ENCODE measurements at places on chromosomes 3 and 15. TPM values are rescaled to one million over a fixed set of nuclear protein-coding genes. Genes with fewer than 3 reads are reported as not detected.
A peak's percentile ranks its signal among the peaks of the same experiment; 100 is the strongest.

- DNase-seq: no peak
Measured at GRCh38 chr3:64759811-64760210, 72.0 kb upstream of the ADAMTS9 start.

GRCh38 chr3:89252860-89253259 lies 145.4 kb downstream of the EPHA3 start:
- no peak for DNase-seq

GRCh38 chr3:88219138-88219792 lies 69.5 kb downstream of the C3orf38 start:
- peak; percentile 52 for DNase-seq

DNA sequence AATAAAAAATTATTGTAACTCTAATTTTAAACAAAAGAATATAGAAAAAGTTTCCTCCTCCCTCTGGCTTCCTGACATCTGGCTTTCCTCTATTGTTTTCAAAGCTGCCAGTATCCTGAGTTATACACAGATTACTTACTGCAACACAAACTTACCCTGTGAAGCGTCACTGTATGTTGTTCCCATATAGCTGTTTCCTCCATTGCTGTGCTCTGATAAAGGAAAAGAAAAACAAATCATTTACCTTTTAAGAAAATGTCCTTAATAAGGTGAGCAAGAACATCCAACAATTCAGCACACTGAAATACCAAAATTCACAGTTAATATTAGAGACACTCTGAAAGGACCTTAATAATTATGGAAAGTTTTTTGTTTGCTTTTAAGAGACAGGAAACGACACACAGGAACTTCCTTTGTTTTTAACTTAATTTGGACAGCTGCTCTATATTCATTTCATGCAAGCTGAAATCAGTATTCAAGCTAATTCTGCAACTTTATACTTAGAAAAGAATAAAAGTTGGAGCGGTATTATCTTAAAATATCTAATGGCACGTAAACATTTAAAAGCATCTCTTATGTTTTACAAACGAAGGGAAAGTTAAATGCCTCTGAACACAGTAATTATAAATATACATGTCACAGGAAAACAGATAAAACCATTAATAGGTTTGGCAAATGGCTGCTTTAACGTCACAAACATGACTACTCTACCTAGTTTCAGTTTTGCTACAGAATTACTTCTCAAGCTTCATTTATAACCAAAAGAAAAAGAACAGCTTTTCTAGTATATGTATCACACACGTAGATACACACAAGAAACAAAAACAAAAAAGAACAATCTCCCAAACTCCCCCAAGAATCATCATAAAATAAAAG lies 21.5 kb downstream of the TJP1 start:
- DNase-seq: no peak

DNA sequence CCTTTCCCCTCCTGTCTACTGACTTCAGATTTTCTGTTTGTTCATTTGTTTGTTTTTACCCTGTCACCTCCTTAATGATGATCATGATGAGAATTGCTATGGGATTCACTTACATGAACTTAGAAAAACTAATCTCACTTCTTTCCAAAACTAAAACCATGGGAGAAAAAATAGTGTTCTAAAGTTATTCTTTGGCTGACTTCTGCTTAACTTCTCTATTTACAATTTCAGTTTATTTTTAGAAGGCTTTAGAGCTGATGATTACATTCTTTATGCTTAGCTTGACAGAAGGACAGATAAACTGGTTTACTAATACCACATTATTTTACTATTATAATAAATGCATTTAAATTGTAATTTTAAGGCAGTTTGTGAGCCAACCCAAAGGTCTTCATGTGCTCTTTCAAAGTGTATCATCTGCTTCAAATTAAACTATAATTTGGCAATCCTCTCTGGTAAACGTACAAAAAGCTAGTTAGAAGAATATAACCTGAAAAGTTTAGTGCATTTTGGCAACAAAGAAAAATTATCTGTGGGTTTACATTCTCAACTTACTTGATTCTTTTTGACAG lies 676.8 kb upstream of the UBE2E2 start:
- DNase-seq: no peak

- no peak for DNase-seq
Measured at GRCh38 chr3:86782286-86782685, 208.7 kb downstream of the VGLL3 start.

GRCh38 chr3:44976002-44976815 lies at the start of the genes EXOSC7 and ZDHHC3:
Gene EXOSC7 (plus strand): TSS chr3:44976244. CDS start chr3:44976278, 34 bp downstream.
Gene ZDHHC3 (minus strand): TSS chr3:44976174. CDS start chr3:44959436, 16,738 bp downstream.
- DNase-seq: peak; percentile 87

DNA sequence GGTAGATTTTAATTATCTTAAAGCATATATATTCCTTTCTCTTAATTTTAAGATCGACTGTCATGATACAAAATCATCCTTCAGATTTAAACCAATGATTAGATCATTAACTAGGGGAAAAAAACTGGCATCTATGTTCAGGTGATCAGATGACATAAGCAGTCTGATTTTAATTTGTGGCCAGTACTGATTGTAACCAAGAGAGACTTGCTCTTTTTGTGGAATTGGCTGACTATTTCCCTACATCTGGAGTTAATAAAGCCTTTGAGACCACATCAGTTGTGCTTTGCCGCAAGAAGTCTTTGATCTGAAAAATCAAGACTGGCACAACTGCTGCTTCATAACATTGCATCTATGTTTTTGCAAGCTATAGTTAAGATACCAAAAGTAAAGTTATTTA lies 148.4 kb upstream of the CGNL1 start:
- DNase-seq: no peak

DNA sequence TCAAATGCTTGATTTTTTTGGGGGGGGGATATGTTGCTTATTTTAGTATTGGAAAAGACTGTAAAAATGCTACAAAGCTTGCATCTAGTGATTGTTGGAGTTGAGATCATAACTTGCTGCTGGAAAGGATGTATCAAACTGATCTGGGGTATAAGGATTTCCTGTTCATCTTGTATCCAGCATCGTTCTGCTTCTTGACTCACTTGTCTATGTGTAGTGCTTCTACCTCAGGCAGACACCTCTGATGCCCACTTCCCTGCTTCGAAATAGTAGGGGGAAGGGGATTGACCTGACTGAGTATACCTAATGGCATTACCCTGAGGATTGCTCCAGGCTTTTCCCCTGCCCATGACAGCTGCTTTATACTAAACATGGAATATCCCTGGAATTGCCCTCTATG lies 42.7 kb downstream of the STT3B start:
- no peak for DNase-seq

DNA sequence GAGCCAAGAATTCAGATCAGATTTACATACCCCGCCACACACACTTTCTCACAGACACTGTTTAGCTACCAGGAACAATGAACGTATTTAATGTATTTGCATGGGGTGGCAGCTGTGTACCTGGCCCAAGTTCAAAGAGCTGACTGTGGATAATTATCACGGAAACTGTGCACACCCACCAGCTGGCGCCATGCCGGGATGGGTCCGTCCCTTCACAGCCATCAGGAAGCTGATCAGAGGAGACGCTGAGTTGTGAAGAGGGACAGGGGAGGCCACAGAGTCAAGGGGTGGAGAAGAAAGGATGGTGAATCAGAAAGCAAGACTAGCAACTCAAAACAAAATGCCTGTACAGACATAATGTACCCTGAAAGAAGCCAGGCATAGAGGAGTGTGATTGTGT lies 13.1 kb upstream of the PLA2G4D start:
- no peak for DNase-seq

GRCh38 chr15:55116636-55117035 lies 80.1 kb downstream of the RSL24D1 start:
- DNase-seq: no peak

- DNase-seq: no peak
Measured at GRCh38 chr15:38809621-38810020, 245.0 kb upstream of the RASGRP1 start.

GRCh38 chr3:34947834-34948233 lies 691.5 kb upstream of the ARPP21 start:
- DNase-seq: no peak

DNA sequence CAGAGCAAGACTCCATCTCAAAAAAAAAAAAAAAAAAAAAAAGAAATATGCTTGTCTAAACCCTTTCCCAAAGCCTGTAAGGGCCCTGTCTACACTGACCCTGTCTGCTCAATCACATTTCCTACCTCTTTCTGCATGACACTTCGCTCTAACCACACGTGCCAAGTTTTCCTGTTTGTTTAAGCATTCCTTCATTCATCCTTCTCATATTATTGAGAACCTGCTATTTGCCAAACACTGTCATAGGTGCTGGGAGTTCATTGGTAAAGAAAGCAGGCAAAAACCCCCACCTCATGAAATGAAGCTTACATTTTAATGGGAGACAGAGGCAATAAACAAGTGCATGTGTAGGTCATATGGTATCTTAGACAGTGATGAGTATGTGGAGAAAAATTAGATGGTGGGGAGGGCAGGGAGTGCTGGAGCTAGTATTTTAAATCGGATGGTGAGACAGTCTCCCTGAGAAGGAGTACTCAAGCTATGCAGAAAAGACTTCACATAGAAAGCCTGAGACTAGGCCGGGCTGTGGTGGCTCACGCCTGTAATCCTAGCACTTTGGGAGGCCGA lies 48.0 kb downstream of the B3GNT5 start:
- no peak for DNase-seq

DNA sequence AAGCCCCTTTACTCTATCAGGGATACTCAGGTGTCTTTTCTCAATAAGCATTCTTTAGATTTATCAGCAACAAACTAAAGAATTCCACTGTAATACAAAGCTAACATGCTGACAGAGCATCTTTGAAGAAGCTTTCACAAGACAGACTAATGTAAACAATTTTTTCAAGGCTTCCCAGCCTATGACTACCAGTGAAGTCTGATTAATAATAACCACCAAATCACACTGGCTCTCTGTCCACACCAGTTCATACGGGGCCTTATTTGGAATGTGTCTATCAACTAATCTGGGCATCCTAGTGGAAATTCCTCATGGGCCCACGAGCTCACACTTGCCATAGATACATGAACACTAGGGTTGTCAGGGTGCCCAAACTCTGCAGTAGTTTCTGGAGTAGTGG lies 84.5 kb downstream of the EFL1 start:
- DNase-seq: no peak

The TRA2B gene
- polyA plus RNA-seq: 317 TPM

The MUC13 gene
- 0.83 TPM for polyA plus RNA-seq

The ZNF80 gene
- polyA plus RNA-seq: 0.11 TPM

The JMJD7 gene
- polyA plus RNA-seq: 10.5 TPM

The IL16 gene
- polyA plus RNA-seq: 5.4 TPM

The IL5RA gene
- 0.79 TPM for polyA plus RNA-seq

The GAP43 gene
- polyA plus RNA-seq: 0.57 TPM

The SPESP1 gene
- 3.4 TPM for polyA plus RNA-seq

The GOLGA6A gene
- not detected for polyA plus RNA-seq

The HESX1 gene
- polyA plus RNA-seq: 4.7 TPM

The DNAH1 gene
- polyA plus RNA-seq: 10.3 TPM

The SKIL gene
- 56.8 TPM for polyA plus RNA-seq

All from renal cortex interstitium (tissue), 15 donors.